ENCODE measurements at places on chromosomes 1 and 21. TPM values are rescaled to one million over a fixed set of nuclear protein-coding genes. Genes with fewer than 3 reads are reported as not detected.

MPZ gene
- 0.88 TPM for total RNA-seq

ERICH3 gene
- total RNA-seq, result 0.05 TPM

UBASH3A gene
- total RNA-seq, result not detected

INSRR gene
- total RNA-seq, result not detected

ATXN7L2 gene
- total RNA-seq, result 1.9 TPM

C1QB gene
- not detected for total RNA-seq
